ENCODE measurements at places on chromosomes 5 and 9. TPM values are rescaled to one million over a fixed set of nuclear protein-coding genes. Genes with fewer than 3 reads are reported as not detected.

CA9 gene
- 0.37 TPM for total RNA-seq

BASP1 gene
- 41.0 TPM for total RNA-seq

YIPF5 gene
- total RNA-seq = 76.2 TPM

GLDC gene
- total RNA-seq = 0.74 TPM

AHRR gene
- total RNA-seq = 6.7 TPM

SPATA31A7 gene
- not detected for total RNA-seq

IL9 gene
- total RNA-seq = not detected

HMCN2 gene
- total RNA-seq = 15.9 TPM

ARID3C gene
- not detected for total RNA-seq

FOXD4L3 gene
- total RNA-seq = not detected

TAF11L10 gene
- total RNA-seq = not detected

ECSCR gene
- total RNA-seq = 23.8 TPM

EDIL3 gene
- 45.5 TPM for total RNA-seq

PLCXD3 gene
- total RNA-seq = 0.42 TPM

IL5 gene
- total RNA-seq = not detected

RAB3C gene
- 2.0 TPM for total RNA-seq

NDUFA8 gene
- total RNA-seq = 24.7 TPM

FOXD4L5 gene
- 0.05 TPM for total RNA-seq

SOX30 gene
- total RNA-seq = not detected

RNF145 gene
- total RNA-seq = 47.6 TPM

ANKRD18B gene
- total RNA-seq = 7.1 TPM

ACOT12 gene
- 0.21 TPM for total RNA-seq

ZNF454 gene
- total RNA-seq = 10.6 TPM

HTR4 gene
- 0.26 TPM for total RNA-seq

TRPM6 gene
- total RNA-seq = 0.63 TPM

ADCY2 gene
- total RNA-seq = 6.5 TPM

SH3GL2 gene
- total RNA-seq = 4.5 TPM

SAXO1 gene
- total RNA-seq = 0.21 TPM

ENTPD2 gene
- 6.4 TPM for total RNA-seq

DDX4 gene
- total RNA-seq = 0.42 TPM

ACSL6 gene
- 2.3 TPM for total RNA-seq

ANKRD31 gene
- 0.69 TPM for total RNA-seq
